Upper lobe of left lung (tissue), 6 donors: ENCODE measurements at places on chromosomes 1 and 21. TPM values are rescaled to one million over a fixed set of nuclear protein-coding genes. Genes with fewer than 3 reads are reported as not detected.

The ACKR1 gene
- total RNA-seq = 20.5 TPM

The CROCC gene
- total RNA-seq = 26.1 TPM

The LRRC40 gene
- total RNA-seq = 13.6 TPM

The LAMC2 gene
- total RNA-seq = 49.6 TPM

The FMOD gene
- 37.9 TPM for total RNA-seq

The TXNIP gene
- total RNA-seq = 1,085 TPM

The DCST2 gene
- total RNA-seq = 0.76 TPM

DNA sequence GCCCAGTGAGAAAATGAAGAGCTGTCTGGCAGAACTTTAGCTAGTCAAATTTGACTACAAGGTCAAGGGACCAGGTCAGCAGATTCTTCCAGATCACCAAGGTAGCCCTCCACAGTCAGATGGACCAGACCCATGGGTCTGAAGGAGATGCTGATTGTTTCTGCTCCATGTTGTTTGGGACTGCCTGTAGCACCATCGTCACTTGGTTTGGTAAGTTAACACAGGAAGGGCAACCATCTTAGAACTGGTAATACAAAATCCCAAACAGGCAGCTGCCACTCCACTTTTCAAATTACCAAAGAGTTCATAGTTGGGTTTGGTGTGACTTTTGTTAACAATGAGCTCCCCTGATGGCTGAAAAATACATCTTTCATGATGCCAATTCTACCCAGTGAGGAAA is 9.0 kb downstream of the ITPKB start:
- no peak for DNase-seq
- peak overlapping the region; percentile 4 for H3K27ac ChIP-seq
- H3K4me3 ChIP-seq = no peak overlapping the region
- no peaks in the 10 kb centered on the region for H3K27me3 ChIP-seq
- peaks cover 42% of the 10 kb centered on the region for H3K4me1 ChIP-seq

DNA sequence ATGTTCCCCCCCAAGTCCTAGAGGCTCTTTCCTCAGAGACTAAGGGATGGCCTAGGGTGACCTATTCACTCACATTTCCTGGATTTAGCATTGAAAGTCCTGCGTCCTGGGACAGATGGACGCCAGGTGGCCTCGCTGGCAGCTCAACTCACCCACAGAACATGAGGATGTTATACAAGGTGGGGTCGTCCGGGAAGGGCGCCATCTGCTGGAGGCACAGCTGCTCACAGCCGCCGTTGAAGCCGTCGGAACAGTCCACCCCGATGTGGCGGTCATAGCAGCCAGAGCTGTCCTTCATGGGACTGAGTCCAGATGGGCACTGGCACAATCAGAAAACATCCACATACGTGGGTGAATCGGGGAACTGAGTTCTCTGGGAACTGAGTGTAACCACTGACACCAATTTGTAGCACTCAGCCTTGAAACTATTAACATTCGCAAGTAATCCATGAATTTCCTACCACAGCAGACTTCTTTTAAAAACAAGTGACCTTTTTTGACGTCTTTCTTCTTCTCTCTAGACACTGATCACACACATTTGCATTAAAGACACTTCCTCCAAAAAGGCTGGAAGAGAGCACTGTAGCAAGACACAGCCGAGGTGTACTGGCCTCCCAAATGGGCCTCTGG is 215.4 kb downstream of the ASTN1 start:
- H3K4me1 ChIP-seq = no peaks in the 10 kb centered on the region
- H3K4me3 ChIP-seq = no peak overlapping the region
- no peaks in the 10 kb centered on the region for H3K27me3 ChIP-seq
- no peak overlapping the region for H3K27ac ChIP-seq

DNA sequence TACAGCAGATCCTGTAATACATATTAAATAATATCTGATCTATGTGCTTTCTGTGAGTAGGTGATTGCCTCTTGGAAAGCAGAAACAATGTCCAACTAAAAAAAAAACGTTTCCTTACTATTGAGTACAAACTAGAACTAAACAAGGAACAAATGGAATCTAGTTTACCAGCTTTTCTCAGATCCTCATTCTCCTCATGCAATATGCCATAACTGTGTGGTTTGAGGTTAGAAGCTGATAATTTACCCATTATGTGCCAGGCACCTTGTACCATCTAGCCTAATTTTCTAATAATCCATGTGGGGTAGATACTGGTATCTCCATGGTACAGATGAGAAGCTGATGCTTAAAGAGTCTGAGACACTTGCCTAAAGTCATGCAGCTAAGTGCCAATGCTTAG is 154.7 kb downstream of the PTGER3 start:
- no peak overlapping the region for H3K27ac ChIP-seq
- no peaks in the 10 kb centered on the region for H3K36me3 ChIP-seq
- DNase-seq = no peak
- H3K4me1 ChIP-seq = no peaks in the 10 kb centered on the region
- H3K27me3 ChIP-seq = no peaks in the 10 kb centered on the region
- no peak overlapping the region for H3K4me3 ChIP-seq

DNA sequence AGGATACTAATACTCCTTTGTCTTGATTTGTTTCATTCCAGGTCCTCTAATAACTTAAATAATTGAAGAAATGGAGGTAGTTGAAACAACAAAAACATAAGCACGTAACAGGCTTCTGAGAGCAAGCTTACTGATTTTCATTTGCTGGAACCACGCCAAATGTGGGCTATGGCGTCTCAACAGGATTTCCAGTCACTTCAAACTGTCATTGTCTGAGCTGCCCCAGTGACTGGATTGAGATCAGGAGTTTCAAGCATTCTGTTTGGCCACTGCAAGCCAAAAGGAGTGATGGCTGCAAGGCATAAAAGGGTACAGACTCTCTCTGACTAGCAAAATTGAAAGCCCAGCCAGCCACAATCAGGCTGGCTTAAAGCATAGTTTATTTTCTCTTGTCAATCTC is 289.9 kb downstream of the DPYD start:
- H3K27ac ChIP-seq = peak overlapping the region; percentile 3
- H3K27me3 ChIP-seq = no peaks in the 10 kb centered on the region
- no peak overlapping the region for H3K4me3 ChIP-seq
- no peaks in the 10 kb centered on the region for H3K36me3 ChIP-seq

- H3K4me3 ChIP-seq = no peak overlapping the region
- no peak overlapping the region for H3K27ac ChIP-seq
- H3K36me3 ChIP-seq = no peaks in the 10 kb centered on the region
- H3K27me3 ChIP-seq = no peaks in the 10 kb centered on the region
Measured at GRCh38 chr1:52913537-52913936, 8.0 kb downstream of the ECHDC2 start.

DNA sequence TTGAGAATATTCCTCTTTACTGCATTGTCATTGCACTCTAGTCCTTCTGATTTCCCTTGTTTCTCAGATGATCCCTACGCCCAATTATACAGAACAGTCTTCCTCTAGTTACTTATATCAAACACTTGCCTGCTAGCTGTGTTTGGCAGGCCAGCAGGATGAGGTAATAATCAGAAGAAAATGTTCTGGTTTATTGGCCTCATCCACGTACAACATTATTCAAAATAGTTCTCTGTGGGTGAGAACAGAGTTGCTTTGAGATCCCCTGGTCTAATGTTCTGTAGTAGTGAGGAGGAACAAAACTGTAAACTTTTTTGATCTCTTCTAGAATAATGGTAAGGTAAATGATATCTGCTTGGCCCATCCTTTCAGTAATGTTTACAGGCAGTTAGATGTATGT is 22.3 kb upstream of the C1orf105 start:
- peak overlapping the region; percentile 23 for H3K27ac ChIP-seq
- no peaks in the 10 kb centered on the region for H3K36me3 ChIP-seq
- peaks cover 20% of the 10 kb centered on the region for H3K4me1 ChIP-seq
- DNase-seq = no peak
- no peaks in the 10 kb centered on the region for H3K27me3 ChIP-seq
- no peak overlapping the region for H3K4me3 ChIP-seq

DNA sequence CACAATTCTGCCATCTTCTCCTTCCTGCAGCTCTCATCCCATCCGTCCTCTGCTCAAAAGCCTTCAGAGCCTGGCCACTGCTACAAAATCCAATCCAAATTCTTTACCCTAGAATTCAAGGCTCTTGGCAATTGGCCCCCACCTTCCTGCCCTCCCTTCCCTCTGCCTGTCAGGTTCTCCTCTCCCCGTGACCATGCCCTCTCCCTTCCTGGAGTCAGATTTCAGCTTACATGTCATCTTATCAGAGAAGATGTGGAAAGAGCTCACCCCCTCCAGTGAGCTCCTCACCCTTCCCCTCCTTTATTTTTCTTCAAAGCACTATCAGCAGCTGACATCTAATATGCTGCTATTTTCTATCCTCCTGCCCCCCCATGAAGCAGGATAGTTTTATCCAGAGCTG is 86.9 kb downstream of the GRIK3 start:
- no peaks in the 10 kb centered on the region for H3K4me1 ChIP-seq
- no peak overlapping the region for H3K27ac ChIP-seq
- no peak overlapping the region for H3K4me3 ChIP-seq
- H3K27me3 ChIP-seq = no peaks in the 10 kb centered on the region
- H3K36me3 ChIP-seq = no peaks in the 10 kb centered on the region

GRCh38 chr1:14323568-14324247 is 274.8 kb upstream of the KAZN start:
- no peaks in the 10 kb centered on the region for H3K4me1 ChIP-seq
- no peaks in the 10 kb centered on the region for H3K27me3 ChIP-seq
- no peak overlapping the region for H3K4me3 ChIP-seq
- DNase-seq = no peak
- H3K27ac ChIP-seq = no peak overlapping the region
- H3K36me3 ChIP-seq = no peaks in the 10 kb centered on the region

DNA sequence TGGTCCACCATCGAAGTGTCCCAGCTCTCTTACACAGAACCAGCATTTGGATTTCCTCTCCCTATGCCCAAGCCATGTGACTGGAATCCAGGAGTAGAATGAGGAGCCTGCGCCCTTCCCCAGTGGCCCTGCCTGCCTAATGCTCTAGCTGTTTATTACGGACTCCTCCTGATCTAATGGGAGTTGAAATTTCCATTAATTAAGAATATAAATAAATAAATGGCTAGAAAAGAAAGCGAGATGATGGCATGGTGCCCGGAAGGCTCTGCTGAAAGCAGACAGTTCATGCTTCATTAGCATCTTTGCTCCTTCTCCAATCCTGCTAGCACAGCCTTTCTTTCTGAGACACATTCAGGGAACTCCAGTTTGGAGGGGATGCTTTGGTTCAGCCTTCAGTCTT is 216.2 kb downstream of the SEC16B start:
- no peak overlapping the region for H3K4me3 ChIP-seq
- H3K27ac ChIP-seq = no peak overlapping the region
- H3K27me3 ChIP-seq = no peaks in the 10 kb centered on the region

GRCh38 chr1:27427816-27428315 is 35.4 kb downstream of the GPR3 start:
- peak overlapping the region; percentile 87 for H3K27ac ChIP-seq
- peak overlapping the region; percentile 3 for H3K4me3 ChIP-seq
- peaks cover 6% of the 10 kb centered on the region for H3K36me3 ChIP-seq
- H3K27me3 ChIP-seq = no peaks in the 10 kb centered on the region

DNA sequence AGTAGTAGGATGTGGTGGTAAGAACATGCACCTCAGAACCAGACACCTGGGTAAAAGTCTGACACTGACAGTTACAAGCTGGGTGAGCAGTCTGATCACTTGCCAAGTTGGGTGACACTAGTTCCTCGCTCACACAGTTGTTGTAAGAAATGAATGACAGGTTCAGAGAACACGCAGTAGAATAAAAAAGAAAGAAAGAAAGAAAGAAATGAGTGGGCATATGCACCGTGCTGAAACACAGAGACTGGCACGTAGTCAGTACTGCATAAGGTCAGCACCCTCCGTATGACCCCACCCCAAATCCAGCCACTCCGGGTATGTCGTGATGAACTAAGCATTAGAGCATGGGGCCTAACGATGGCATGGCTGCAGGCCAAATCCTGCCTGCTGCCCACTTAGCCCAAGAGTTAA is 90.6 kb downstream of the GLUL start:
- no peak for DNase-seq
- no peak overlapping the region for H3K27ac ChIP-seq
- no peak overlapping the region for H3K4me3 ChIP-seq
- peaks cover 13% of the 10 kb centered on the region for H3K4me1 ChIP-seq

DNA sequence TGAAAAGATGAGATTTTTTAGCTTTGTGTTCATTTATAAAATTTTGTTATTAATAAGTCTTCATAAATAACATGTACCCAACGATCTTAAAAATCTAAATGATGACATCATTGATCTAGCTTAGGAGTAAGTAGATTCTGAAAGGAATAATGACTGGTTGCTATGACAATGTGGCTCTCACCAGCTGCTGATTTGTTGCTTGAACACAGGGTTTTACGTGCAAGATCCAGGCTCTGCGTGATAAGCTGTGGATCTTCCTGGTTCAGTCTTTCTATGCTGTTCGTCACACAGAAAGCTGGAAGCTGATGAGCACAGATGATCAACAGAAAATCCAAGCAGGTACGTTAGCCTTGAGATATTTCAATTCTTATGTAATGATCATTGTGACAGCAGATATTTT is 49.1 kb upstream of the C1orf146 start:
- no peak overlapping the region for H3K4me3 ChIP-seq
- no peaks in the 10 kb centered on the region for H3K4me1 ChIP-seq
- H3K27ac ChIP-seq = no peak overlapping the region

- no peaks in the 10 kb centered on the region for H3K4me1 ChIP-seq
- H3K36me3 ChIP-seq = no peaks in the 10 kb centered on the region
- H3K27me3 ChIP-seq = no peaks in the 10 kb centered on the region
- no peak overlapping the region for H3K27ac ChIP-seq
- no peak overlapping the region for H3K4me3 ChIP-seq
Measured at GRCh38 chr1:211126622-211127021, 7.3 kb downstream of the KCNH1 start.

DNA sequence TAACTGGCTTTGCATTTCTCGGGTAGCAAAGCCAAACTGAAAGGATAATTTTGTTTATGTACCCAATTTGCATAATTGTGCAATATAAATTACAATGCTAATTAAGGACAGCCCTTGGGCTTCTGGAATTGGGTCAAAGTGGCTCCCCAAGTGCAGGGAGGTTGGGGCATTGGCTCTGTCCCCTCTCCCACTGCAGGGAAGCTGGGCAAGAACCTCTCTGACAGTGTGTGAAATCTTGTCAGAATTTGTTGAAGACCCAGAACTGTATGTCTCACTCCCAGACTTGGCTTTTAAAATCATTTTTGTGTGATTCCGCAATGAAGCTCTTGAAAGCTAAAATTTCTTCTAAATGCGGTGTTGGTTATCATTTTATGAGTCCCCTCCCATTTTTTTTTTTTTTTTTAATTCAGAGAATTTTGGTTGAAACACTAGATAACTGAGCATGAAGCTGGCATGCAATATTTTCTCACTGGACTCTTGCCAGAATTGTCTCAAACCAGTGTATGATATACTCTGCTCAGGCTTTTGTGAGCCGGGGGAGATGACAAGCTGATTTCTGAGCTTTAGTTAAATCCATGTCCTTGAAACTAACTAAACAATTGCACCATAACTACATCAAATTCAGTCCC is 878.9 kb upstream of the CXADR start:
- H3K4me1 ChIP-seq = no peaks in the 10 kb centered on the region
- DNase-seq = no peak
- H3K4me3 ChIP-seq = no peak overlapping the region
- H3K27me3 ChIP-seq = no peaks in the 10 kb centered on the region
- no peak overlapping the region for H3K27ac ChIP-seq
- no peaks in the 10 kb centered on the region for H3K36me3 ChIP-seq

GRCh38 chr1:37162059-37162458 is 127.7 kb upstream of the GRIK3 start:
- no peak for DNase-seq
- no peaks in the 10 kb centered on the region for H3K36me3 ChIP-seq
- no peak overlapping the region for H3K27ac ChIP-seq
- H3K4me1 ChIP-seq = no peaks in the 10 kb centered on the region
- no peak overlapping the region for H3K4me3 ChIP-seq
- no peaks in the 10 kb centered on the region for H3K27me3 ChIP-seq
